SJSA1 (cell line): ENCODE measurements at places on chromosomes 3 and 15.

DNA sequence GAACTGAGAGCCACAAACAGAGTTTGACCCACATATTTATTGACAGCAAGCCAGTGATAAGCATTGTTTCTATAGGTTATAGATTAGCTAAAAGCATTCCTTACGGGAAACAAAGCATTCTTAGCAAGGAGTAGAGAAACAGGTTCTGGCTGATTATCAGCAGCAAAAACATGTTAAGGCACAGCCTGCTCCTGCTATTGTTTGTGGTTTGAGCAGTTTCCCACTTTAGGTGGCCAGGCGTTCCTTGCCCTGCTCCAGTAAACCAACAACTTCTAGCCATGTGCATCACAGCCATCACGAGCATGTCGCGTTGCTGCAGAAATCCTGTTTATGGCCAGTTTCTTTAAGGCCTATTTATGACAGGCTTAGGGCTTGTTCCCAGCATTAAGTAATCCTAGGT lies 44.7 kb upstream of the C2CD4B start:
- no peak for DNase-seq

- peak; percentile 33 for DNase-seq
Measured at GRCh38 chr3:40843851-40844548, 319.2 kb downstream of the ZNF621 start.

DNA sequence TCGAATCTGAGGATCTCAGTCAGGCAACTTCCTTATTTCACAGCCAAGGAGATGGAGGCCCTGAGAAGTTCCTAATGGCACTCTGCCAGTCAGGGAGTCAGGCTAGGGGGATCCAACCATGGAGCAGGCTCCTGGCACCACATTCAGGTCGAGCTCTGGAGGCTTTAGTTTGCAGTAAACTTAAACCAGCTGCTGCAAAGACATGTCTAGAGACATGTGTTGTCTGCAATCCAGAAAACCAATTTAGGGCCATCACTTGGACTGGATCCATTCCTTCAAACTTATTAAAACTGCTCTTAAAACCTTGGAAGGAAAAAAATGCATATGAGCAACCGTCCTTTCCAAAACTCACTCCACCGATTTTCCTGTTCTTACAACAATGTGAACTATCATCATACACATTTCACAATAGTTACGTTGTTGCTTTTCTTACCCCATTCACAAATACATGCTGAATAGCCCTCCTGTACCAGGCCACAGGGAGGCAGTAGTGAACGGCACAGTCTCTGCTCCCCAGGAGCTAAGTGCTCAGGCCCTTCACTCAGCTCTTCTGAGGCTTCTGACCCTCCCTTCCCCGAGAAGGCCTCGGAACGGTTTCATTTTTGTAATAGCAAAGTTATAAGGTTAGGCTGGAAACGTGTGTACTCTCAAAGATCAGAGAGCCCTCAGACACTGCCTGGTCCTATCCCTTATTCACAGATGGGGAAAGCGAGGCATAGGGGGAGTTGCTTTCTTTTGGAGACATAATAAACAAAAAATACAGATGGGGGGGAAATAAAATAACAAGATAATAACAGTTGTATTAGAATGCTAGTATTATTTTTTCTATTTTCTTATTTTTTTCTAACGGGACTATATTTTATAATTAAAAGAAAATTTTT lies 20.1 kb downstream of the RFT1 start:
- no peak for DNase-seq

- DNase-seq, result no peak
Measured at GRCh38 chr15:80643431-80643951, 51.6 kb upstream of the ABHD17C start.

GRCh38 chr3:43203022-43203421 lies 83.3 kb upstream of the SNRK start:
- no peak for DNase-seq

DNA sequence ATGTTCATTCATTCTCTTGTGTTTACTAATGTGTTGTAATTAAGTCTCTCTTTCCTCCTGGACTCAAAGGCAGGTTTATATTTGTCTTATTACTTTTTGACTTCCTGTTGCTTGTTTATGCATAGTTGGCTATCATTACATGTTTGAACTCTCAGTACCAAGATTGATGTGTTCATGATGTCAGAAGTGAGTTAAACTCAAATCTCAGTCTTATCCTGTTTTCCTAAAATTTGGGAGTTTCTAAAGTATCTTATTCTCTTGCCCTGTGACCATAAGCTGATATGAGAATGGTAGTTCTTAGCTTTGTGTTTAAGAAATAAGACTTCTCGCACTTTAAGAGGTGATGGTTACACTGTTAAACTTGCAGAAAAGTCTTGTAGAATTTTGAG lies 5.2 kb downstream of the GLCE start:
- DNase-seq, result no peak

DNA sequence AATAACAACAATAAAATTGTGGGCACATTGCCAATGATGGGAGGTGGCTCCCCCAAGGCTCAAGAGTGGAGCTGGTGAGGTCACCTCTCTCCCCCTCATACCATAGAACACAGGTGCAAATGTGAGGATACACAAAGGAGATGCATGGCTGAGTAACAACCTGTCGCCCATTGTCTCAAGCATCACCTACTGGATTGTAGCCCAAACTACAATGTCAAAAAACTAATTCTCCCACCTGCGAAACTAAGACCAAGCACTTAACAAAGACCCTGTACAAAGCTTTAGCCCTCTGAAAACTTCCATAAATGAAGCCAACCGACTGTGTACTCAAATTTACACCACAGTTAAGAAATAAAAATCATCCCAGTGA lies 50.4 kb upstream of the IGSF11 start:
- no peak for DNase-seq

DNA sequence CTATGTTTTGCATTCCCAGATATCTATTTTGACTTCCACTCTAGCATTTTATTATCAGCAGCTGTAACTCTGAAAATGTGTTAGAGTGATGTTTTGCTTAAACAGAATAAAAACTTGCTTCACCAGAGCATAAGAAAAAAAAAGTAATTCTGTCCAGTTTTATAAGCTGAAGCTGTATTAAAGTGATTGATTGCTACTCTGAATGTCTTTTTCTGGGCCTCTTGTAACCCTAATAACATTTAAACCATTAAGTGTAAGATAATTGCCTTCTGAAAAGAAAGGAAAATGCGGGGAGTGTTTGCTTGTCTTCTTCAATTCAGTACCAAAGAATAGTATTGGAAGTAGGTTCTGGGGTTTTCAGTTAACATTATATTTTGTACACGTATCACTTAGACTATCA lies 57.9 kb upstream of the UBE2E1 start:
- DNase-seq, result no peak

DNA sequence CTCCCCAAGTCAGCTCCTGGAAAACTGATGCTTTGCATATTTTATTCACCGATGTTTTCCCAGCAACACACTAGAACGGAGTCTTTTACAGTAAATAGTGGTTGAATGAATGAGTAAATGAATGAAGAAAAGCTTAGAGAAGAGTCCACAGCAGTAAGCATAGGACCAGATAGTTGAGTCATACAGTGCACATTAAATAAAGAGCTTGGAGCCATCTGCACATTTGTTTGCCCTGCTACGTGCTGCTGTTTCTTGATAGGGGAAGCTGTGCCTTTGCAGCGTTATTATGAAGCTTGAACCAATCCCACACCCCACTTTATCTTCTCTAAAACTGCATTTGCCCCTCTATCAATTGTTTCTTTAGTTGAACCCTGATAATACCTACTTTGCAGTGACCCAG lies 1.2 kb downstream of the FAM98B start:
- peak; percentile 3 for DNase-seq

DNA sequence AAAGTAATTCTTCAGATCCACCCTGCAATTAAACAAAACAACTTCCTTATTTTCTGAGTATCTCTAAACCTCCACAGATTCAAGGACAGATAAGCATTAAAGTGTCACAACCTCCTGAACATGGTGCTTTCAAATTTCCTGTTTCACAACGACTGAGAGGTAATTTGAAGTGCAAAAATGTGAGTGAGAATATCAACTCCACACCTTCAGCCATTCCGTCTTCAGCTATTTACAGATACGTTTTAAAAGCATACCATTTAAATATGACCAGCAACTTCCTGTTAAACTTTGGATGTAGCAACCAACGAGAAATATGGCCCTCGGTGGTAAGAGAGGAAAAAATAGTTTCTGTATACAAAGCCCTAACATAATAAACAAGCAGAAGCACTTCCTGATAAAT lies 32.1 kb upstream of the PCSK6 start:
- DNase-seq, result no peak

DNA sequence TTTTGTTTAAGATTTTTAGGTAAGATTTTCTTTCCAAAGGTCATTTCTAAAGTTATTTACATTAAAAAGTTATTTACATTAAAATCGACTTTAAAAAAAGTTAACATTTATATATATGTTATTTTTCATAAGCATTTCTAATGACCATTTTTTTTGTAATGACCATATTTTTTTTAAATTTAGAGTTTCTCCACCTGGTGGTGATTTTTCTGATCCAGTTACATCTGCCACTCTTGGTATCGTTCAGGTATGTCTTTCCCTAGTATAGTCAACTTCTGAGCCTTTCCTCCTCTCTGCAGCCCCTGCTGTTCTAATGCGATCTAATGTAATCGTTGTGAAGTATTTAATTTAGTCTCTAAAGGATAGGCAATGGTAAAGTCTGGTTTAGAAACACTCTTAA lies 42.9 kb upstream of the GRAMD1C start:
- no peak for DNase-seq

GRCh38 chr15:66704803-66705153 lies 2.7 kb downstream of the SMAD6 start:
- no peak for DNase-seq

DNA sequence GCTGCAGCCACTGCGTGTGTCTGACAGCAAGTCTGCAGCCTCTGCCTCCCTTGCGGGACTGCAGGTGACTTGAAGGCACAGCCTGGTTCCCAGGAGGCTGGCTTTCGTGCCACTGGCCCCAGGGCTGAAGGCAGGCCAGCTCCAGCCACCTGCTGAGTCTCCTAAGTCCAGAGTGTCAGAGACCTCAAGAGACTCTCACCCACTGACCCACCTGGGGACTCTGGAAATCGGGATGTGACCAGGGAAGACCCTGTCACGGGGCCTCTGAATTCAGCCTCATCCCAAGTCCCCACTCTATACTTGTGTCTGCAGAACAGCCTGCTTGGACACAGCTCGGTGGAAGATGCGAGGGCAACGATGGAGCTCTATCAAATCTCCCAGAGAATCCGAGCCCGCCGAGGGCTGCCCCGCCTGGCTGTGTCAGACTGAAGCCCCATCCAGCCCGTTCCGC lies 16.3 kb downstream of the ISG20 start:
- DNase-seq, result no peak

DNA sequence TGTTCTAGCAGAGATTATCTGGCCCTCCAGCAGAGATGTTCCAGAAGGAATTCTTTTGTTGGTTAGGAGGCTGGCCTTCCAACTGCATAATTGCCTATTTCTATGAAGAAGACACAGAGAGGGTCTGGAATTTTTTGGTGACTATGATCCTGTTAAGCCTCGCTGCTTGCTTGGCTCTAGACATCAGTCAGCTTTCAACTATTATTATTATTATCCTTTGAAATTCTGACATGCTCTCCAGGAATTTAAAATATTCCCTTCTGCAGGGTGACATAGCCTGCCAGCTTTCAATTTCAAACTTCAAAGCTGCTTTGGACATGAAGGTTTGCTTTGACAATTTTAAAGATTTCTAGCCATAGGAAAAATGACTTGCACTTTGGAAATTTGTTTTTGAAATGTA lies 26.3 kb upstream of the ZNF148 start:
- peak; percentile 57 for DNase-seq

- no peak for DNase-seq
Measured at GRCh38 chr3:51535146-51536019, 3.1 kb upstream of the RAD54L2 start.

DNA sequence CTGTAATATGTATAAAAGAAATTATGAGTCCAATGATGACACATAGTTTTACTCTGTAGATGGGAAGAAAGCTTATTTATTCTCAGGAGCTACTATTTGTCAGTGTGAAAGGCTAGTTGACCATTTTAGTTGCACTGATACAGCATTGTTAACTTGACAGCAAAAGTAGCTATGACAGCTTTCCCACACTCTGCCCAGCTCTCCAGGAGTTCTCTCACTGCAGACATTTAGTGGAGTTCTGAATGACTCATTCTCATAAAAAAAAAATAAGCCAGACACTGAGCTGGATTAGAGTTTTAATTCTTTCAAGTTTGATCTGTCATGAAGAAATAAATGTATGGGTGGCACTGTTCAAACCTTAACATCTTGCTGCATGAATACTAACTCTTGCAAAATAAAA lies 77.2 kb upstream of the CFAP20DC start:
- no peak for DNase-seq

DNA sequence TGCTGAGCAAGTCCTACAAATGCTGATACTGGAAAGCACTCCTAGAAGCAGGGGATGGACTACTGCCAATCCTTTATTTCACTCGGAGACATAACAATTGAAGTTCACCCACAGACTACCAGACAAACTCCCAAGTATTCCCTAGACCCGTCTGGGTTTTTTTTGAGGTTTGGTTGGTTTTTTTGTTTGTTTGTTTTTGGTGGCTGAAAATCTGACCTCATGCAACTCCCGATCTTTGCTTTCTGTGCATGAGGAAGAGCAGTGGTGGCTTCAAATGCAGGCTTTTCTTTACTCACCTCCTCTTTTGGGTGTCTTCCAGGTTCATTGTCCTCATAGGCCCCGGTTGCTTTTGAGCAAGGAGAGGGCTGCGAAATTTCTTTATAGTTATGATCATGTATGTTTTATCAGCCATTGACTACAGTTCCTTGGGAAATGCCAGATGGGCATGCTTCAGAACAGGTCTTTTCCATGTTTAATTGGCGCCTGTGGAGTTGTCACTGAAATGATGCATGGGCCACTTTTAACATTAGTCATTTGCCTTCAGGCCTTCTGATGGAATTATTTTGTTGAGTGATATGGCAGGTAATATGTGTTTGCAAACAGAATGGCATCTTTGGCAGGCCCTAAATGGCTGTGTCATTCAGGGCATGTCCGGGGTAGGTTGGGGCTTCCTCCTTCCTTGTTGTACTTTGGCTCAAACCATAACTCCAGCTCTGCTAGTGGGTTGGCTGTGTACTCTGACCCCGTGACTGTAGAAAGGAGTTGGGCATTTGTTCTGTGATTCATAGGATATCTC lies 81.3 kb upstream of the ZBED2 start:
- DNase-seq, result peak; percentile 54

GRCh38 chr15:44471885-44472455 lies 44.5 kb downstream of the CTDSPL2 start:
- no peak for DNase-seq

GRCh38 chr3:138331143-138331894 lies 1.7 kb upstream of the NME9 start:
- DNase-seq, result no peak

DNA sequence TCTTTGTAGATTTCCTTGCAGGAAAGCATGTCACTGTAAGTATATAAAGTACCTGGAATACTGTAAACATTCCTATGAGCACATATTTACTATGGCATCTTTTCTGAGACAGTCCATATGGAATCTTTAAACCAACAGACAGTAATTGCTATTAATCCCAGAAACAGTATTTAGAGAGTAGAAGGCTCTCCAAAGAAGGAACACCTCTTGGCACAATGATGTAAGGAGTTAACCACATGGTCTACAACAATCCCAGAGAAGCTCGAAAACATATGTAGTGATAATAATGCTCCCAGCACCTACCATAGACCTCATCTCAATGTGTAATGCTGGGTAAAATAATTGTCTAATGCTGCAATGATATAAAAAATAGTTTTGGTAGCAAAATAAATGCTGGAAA lies 95.8 kb upstream of the IL12A start:
- DNase-seq, result no peak

GRCh38 chr15:35078221-35078915 lies 6.7 kb downstream of the NANOGP8 start:
- peak; percentile 22 for DNase-seq
